ENCODE measurements at places on chromosomes 12 and 14.

GRCh38 chr12:39240587-39240986 is 202.3 kb downstream of the KIF21A start:
- no peak for DNase-seq

DNA sequence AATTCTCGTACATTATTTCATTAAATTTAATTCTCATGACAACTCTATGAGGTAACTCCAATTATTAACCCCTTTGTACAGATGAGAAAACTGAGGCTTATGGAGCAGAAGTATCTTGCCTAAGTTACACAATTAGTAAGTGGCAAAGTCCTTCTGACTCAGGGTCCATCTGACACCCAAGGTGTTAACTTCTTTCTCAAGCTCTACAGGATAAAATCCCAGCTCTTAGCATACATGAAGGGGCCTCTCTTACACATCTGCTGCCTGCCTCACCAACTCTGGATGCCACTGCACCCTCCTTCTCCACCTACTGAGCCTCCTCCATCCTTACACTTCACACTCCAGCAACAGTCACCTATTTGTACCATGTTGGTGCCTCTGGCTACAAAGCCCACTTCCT is 4.3 kb upstream of the KRT72 start:
- no peak for DNase-seq

DNA sequence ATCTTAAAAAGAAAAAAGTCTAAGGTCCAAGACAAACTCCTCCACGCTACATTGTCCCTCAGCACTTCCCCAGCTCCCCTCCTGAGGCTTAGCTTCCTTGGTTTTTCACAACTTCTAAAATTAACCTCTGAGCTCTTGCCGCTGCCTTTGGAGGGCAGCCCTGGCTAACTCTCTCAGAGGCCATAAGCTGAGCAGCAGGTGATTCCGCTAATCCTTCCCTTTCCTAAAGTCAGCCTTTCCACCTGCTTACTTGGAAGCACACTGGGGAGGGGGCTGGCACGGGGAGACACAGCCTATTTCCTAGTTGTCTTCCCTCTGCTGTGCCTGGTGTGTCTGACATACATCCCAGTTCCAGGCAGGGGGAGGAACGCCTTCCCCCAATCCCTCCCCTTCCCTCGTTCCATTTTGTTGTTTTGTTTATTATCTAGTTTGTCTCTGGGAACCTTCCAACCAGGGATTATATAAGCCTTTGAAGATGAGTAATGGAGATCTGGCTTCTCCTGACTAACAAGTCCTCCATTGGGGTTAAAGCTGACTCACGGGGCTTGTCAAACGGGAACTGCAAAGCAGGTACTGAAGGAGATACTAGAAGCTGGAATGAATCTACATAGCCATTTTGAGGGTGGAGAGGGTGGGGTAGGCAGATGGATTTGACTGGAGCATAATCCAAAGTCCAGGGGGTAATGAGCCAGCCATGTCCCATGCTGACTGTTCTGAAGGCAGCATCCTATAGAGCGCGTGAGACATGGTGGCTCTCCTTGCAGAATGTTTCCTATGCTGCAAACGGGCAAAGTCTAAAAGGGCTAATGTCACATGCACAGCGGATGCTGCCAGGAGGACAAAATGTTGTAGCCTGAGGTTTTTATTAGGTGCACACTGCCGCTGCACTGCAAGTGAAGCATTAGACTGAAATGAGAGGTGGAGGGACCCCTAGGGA is 230.8 kb downstream of the FOXN3 start:
- DNase-seq = no peak

- DNase-seq = no peak
These were observed 87.0 kb upstream of the DAAM1 start for GRCh38 chr14:59101476-59101875.

- DNase-seq = no peak
These were observed 1108.8 kb upstream of the SEL1L start for GRCh38 chr14:82642425-82642824.

DNA sequence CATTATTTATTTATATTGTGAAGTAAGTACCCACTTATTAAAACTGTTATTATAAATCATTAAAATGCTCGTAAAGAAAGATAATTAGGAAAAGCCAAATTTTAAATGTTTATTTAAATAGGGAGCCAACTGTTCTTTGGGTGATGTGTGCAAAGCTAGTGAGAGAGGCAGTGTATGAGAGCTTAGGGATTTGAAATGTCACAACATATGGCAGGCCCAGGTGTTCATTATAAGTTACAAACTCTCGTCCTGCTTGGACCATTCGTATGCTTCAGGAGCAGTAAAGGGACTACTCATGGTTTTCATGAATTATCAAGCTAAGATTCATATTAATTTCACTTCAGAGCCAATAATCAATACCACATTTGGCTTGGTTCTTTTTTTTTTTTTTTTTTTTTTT is 154.5 kb downstream of the TGFB3 start:
- DNase-seq = no peak

GRCh38 chr12:87202189-87202588 is 827.0 kb downstream of the C12orf50 start:
- no peak for DNase-seq

- no peak for DNase-seq
These were observed 93.9 kb downstream of the DAAM1 start for GRCh38 chr14:59282378-59282765.
